ENCODE measurements at places on chromosomes 3 and 15.

DNA sequence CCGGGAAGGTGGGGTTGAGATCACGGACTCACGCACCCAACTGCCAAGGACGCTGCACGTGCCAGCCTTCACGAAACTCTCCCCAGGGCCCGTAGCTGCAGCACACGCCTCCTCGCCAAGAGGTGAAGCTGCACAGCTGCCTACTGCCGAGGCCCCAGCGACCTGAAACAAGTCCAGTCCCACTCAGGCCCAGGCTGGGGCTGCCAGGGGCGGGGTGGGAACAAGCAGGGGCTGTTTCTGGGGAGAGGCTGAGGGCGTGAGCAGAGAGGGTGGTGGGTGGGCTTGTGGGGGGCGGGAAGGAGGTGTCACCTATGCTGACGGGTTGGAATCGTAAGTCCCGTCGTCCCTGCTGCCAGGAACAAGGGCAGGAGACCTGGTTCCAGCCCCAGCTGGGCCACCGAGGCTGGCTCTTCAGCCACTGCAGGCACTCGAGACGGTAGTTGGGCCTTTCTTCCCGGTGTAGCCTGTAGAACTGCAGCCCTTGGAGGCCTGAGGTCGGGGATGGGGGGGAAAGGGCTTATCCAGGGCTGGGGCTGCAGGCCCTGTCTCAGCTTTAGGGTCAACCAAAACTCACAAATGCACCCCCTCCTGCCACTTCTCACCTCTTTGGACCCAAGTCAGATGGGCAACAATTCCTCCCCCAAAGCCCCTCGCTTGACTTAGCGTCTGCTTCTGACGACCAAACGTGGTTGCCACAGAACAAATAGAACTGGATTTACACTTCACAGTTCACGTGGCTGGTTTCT, 44.4 kb downstream of the MUC20 start:
- no peak for DNase-seq

GRCh38 chr3:156615592-156616173, 58.7 kb upstream of the TIPARP start:
- no peak for DNase-seq

- no peak for DNase-seq
These were observed 563 bp downstream of the ARL6IP5 start for GRCh38 chr3:69085168-69085832.

GRCh38 chr15:58302832-58303231, 129.0 kb upstream of the LIPC start:
- no peak for DNase-seq

GRCh38 chr15:69789648-69790393, 307.9 kb downstream of the TLE3 start:
- DNase-seq = no peak

- DNase-seq = no peak
These were observed 214.8 kb downstream of the FMN1 start for GRCh38 chr15:32979710-32980109.

DNA sequence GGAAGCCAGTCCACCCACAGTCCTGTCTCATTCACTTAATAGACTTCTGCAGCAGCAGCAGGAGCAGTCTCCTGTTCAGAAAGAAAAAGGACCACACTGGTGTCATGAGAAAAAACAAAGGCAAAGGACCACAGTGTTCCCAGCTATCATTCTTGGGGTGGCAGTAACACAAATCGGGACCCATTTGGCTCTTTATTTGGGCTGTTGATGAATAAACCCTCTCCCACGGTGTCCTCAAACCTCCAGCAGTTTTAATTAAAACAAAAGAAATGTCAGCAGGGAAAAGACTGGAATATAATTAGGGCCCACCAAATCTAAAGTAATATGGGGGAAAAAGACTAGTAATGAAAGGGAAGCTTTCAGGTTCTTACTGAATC, 210.5 kb upstream of the SLC2A2 start:
- DNase-seq = no peak

- no peak for DNase-seq
These were observed 892.2 kb downstream of the SI start for GRCh38 chr3:164186095-164186494.

DNA sequence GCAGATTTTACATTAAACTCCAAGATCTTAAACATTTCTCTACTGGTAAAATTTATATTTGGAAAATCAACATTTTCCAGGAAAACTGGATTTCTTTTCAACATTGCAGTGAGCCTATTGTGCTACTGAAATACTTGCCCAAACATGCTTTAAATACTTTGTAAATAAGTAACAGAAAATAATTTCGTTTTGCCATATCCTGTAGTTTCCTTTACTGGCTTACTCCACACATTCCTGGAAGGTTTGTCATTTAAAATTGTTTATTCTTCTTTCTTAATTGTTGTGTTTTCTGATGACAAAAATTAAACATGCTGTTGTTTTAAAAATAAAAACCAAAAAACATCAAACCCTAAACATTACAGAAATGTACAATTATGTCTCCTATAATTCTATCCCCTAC, 22.0 kb downstream of the ACAD11 start:
- DNase-seq = no peak

- no peak for DNase-seq
These were observed 67.3 kb upstream of the GLCE start for GRCh38 chr15:69093127-69093526.

GRCh38 chr3:2370317-2370716, 271.7 kb downstream of the CNTN4 start:
- no peak for DNase-seq

Measured in stimulated activated CD8-positive, alpha-beta memory T cell treated with anti-CD3 and anti-CD28 coated beads, Interleukin-7, amount 100 ng/mL, for 48 hours (primary cell).